CD4-positive, alpha-beta T cell treated with Interleukin-4 for 1 hour (primary cell): ENCODE measurements at places on chromosomes 11 and 22.
A peak's percentile ranks its signal among the peaks of the same experiment; 100 is the strongest.

DNA sequence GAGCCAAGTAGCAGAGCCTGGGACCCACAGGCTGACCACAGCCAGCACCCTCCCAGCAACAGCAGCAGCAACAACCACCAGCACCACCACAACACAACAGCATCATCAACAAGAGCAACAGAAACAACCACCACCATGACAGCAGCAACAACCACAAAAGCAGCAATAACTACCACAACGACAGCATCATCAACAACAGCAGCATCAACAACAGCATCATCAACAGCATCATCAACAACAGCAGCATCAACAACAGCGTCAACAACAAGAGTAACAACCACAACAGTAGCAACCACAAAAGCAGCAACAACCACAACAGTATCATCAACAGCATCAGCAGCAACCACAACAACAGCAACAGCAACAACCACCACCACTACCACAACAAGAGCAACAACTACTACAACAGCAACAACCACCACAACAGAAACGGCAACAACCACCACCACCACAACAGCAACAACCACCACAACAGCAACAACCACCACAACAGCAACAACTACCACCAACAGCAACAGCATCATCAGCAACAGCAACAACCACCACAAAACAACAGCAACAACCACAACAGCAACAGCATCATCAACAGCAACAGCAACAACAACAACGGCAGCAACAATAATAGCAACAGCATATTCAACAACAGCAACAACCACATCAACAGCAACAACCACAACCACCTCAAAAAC is 22.1 kb upstream of the FGF3 start:
- no peak for DNase-seq

DNA sequence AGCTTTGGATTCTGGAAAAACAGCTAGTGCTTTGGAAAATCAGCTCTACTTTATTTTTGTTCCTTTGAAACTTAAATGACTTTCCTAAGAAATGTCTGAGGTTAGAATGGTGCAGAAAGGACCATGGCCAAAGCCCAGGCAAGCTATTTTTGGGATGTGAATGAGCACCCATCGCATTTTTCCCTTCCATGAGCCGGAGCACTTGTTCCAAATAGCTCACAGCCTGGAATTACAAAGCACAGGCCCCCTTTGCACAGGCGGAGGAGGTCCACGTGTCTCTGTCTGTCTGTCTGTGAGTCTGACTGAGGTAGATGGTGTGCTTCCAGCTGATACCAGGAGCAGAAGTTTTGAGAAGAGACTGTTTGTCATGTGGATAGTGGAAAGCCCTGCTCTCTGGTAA is 50.7 kb downstream of the MICAL2 start:
- DNase-seq: no peak

DNA sequence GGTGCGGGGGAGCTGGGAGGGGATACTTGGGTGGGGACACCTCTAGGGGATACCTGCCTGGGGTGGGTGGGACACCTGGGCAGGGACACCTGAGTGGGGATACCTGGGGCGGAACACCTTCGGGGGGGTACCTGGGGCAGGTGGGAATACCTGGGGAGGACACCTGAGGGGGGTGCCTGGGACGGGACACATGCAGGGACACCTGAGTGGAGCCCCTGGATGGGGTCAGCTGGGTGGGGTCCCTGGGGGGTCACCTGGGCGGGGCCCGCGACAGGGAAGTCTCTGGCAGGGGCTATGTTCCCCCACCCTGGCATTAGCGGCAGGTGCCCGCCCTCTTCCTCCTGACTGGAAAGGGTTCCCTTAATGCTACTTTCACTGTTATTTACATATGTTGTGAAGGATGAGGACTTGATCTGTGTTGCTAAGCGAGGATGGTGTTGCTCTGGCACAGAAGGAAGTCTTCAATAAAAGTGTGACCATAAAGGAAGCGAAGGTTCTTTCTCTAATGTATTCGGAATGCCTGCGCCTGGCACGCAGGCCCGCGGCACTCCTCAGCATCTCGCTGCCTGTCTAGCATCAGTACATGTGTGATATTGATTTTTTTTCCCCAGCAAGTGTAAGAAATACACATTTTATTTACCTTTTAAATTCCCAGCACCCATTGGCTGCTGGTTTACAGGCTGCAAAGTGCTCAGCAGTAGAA is 801.7 kb downstream of the BRD1 start:
- no peak for DNase-seq

DNA sequence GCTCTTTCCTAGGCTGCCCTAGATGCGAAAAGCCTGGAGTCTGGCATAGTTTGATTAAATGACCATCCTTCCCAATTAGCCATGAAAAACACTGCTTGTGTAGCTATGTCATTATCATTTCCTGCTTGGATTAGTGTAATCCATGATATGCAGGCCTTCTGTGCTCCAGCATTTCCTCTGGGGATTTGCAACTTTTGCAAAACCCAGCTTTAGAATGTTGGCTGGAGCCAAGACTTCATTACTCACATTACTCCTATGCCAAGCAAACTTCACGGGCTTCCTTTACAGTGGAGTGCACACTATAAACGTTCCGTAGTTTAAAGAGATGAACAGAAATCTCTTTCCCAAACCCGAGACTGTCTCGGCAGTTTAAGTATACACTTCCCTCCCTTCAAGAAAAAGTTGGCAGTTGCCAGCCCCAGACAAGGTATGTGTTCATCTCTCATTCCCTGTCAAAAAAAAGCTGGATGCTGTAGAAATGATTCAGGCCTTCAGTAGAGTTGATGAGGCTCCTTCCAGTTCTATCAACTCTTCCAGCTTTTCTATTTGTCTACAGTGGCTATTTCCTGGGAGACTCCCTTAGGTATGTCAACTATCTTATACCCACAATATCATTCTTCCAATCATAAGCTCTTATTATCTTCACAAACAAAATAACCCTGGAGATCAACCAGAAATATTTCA is 180.0 kb downstream of the MAML2 start:
- no peak for DNase-seq

DNA sequence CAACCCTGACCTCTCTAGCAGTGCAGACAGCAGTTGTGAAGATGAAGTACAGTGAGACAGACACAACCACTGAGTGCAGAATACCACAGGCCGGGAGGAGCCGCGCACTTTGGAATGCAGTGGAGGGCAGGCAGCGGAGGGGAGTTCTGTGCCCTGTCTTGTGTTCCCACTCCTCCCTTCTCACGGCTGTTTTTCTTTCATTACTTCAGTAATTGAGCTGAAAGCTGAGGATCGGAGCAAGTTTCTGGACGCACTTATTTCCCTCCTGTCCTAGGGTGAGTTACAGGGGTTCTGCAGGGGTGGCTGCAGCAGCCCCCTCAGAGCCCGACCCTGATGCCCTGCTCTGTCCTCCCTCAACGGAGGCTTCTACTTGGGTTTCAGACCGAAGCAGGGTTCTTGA is 5.6 kb downstream of the CLDN5 start:
- no peak for DNase-seq

GRCh38 chr11:59615120-59615636 is 396 bp downstream of the OSBP start:
- DNase-seq: peak; percentile 77

DNA sequence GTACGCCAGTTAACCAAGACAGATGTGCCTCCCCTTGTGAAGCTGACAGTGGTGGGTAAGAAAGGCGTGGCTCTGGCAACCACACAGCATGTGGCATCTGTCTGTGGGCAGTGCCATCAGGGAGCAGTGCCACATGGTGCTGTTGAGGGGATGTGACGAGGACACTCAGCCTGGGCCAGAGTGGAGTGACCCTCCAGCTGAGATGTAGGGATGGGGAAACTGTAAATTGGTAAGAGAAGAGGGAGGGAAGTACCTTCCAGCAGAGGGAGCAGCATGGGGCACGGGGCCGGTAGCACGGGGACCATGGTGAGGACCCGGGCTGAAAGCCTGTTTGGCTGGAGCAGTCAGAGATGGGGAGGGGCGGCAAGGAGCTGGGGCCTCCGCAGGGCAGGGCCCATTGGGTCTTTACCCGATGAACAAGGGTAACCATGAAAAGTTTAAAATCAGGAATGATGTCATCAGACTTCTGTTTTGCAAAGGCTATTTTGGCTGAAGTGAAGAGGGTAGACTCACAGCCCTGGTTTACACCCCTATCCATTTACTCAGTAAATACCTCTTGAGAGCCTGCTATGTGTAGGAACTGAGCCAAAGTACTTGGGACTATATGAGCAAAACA is 10.4 kb downstream of the TMPRSS6 start:
- no peak for DNase-seq

GRCh38 chr11:17722000-17722643 is 2.8 kb downstream of the MYOD1 start:
- DNase-seq: no peak
